ENCODE measurements at places on chromosomes 4 and X. TPM values are rescaled to one million over a fixed set of nuclear protein-coding genes. Genes with fewer than 3 reads are reported as not detected.

DNA sequence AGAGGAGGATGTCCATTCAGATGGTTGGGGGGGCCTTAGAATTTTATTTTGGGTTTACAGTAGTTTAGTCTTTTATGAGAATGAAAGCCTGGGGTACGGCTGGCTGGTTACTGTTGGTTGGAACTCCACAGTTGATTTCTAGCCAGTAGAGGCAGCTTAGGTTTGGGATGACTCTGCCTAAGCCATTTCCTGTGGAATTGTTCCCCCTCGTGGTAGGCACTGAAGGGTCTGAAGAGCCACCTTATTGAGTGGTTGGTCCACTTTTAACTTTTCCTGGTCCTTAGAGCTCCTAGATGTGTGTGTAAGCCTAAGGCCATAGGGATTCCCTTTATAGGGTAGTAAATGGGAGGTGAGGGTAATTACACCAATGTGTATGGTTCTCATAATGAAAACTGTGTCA, 19.7 kb downstream of the SPIN3 start:
- no peaks in the 10 kb centered on the region for H3K36me3 ChIP-seq
- no peak for DNase-seq
- no peak overlapping the region for H3K4me3 ChIP-seq
- no peaks in the 10 kb centered on the region for H3K27me3 ChIP-seq

GRCh38 chrX:68721991-68722860, 74.8 kb downstream of the STARD8 start:
- no peak for DNase-seq
- H3K27me3 ChIP-seq = peaks cover 5% of the 10 kb centered on the region
- H3K36me3 ChIP-seq = no peaks in the 10 kb centered on the region
- H3K4me3 ChIP-seq = no peak overlapping the region

Gene HOPX
- 23.4 TPM for total RNA-seq

- H3K4me3 ChIP-seq = no peak overlapping the region
- H3K4me1 ChIP-seq = no peaks in the 10 kb centered on the region
- H3K27ac ChIP-seq = no peak overlapping the region
- H3K36me3 ChIP-seq = no peaks in the 10 kb centered on the region
- H3K27me3 ChIP-seq = no peaks in the 10 kb centered on the region
- no peak for DNase-seq
Measured at GRCh38 chrX:130264573-130264972, 4.1 kb downstream of the ZNF280C start.

DNA sequence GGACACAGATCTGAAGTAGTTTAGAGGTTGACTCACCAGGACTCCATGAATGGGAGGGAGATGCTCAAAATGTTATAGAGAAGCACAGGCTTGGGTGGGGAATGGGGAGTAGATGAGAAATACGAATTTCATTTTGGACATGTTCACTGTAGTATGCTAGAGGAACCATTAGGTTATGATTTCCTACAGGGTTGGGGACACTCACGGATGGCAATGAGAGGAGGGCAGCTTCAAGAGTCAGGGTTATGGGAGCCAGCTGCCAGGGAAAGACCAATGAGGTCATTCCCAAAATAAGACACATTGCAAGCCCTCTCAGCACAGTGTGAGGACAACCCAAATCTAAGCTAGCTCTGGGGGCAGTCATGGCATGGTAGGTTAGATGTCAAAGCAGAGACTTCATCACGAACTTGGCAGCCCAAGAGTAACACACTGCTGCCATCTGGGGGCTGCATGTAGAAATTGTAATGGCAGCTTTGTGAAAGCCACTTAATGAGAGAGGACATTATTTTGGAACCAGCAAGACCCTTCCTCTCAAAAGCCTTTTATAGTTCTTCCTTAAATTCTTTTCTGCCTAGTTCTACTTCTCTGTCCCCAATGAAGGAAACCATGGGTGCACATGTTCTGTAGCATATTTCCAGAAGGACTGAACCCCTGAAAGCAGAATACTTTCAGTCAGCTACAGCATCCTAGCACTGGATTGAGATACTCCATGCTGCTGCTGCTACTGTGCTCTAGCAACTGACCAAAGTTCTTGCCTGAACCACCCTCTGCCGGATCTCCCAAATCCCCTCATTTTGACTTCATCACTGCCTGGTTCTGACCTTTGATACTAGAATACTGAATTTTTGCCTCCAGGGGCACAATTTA, 16.2 kb upstream of the ZCCHC12 start:
- H3K27me3 ChIP-seq = no peaks in the 10 kb centered on the region
- no peaks in the 10 kb centered on the region for H3K36me3 ChIP-seq
- no peak for DNase-seq
- H3K4me3 ChIP-seq = no peak overlapping the region

DNA sequence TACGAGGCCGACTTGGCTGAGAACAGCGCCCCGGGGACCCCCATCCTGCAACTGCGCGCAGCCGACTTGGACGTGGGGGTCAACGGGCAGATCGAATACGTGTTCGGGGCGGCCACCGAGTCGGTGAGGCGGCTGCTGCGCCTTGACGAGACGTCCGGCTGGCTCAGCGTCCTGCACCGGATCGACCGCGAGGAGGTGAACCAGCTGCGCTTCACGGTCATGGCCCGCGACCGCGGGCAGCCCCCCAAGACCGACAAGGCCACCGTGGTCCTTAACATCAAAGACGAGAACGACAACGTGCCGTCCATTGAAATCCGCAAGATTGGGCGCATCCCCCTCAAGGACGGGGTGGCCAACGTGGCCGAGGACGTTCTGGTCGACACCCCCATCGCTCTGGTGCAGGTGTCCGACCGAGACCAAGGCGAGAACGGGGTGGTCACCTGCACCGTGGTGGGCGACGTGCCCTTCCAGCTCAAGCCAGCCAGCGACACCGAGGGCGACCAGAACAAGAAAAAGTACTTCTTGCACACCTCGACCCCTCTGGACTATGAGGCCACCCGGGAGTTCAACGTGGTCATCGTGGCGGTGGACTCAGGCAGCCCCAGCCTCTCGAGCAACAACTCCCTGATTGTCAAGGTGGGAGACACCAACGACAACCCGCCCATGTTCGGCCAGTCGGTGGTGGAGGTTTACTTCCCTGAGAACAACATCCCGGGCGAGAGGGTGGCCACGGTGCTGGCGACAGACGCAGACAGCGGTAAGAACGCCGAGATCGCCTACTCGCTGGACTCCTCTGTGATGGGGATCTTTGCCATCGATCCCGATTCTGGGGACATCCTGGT, 2.4 kb downstream of the PCDH7 start:
- no peak for DNase-seq

DNA sequence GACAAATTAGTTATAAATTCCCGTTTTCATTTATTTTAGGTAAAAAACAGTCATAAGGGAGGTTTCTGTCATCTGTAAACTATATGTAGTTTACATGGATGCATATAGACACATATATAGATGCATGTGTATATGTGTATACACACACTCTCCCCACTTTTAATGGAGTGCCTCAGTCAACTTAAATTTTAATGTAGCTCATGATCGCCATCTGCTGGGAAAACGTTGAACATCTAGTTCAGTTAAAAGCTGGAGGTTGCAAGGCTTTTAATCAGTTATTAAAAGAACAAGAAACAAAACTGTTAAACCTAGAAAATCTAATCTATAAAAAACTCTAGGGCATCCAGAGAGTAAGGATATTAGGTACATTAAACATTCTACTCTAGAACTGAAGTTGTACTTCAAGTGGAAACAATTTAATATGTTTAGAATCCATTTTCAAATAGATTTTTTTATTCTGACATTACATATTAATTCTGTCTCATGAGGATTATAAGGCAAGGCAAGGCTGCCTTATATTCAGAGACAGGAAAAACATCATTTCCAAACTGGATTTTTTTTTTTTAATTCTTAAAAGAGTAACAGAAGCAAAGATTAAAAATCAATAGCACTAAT, 122.6 kb downstream of the SHISA3 start:
- peaks cover 47% of the 10 kb centered on the region for H3K36me3 ChIP-seq
- H3K4me3 ChIP-seq = no peak overlapping the region
- no peaks in the 10 kb centered on the region for H3K4me1 ChIP-seq
- DNase-seq = peak; percentile 37

DNA sequence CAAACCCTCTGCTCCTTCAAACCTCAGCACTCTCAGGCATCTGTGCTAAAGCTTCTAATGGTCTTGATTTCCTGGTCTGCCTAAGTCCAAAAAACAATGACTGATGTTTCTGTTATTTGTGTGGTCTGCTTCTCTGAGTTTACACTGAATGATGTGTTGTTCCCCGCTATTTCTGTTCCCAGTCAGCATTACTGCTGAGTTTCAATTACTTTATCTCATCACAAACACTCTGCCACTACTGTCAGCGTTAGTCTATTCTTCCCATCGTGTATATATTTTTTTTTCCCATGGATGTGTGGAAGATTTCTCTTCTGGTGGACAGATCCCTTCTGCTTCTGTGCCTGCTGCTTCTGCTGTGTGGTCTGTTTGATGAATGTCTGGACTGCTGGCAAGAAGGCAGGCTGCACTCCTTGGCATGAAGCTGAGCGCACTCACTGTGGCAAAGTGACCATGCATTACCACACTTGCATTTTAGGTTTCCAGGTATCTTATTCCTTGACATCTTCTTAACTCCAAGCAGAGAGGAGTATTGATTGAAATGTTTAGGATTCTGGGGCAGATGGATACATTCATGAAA, 106.9 kb upstream of the PAQR3 start:
- H3K4me3 ChIP-seq = no peak overlapping the region
- no peaks in the 10 kb centered on the region for H3K36me3 ChIP-seq

Gene DCHS2
- not detected for total RNA-seq

DNA sequence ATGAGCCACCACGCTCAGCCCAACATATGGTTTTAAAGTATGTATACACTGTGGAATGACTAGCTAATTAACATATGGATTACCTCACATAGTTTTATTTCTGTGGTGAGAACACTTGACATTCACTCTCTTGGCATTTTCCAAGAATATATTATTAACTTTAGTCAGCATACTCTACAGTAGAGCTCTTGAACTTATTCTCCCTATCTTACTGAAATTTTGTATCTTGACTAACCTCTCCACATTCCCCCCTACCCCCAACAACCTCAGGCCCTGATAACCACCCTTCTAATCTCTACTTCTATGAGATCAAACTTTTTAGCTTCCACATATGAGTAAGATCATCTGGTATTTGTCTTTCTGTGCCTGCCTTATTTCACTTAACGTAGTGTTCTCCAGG, 38.6 kb upstream of the AGA start:
- H3K27me3 ChIP-seq = no peaks in the 10 kb centered on the region
- H3K4me3 ChIP-seq = no peak overlapping the region
- DNase-seq = no peak
- peaks cover 13% of the 10 kb centered on the region for H3K4me1 ChIP-seq
- H3K27ac ChIP-seq = no peak overlapping the region
- no peaks in the 10 kb centered on the region for H3K36me3 ChIP-seq

Gene GASK1B
- 0.57 TPM for total RNA-seq

DNA sequence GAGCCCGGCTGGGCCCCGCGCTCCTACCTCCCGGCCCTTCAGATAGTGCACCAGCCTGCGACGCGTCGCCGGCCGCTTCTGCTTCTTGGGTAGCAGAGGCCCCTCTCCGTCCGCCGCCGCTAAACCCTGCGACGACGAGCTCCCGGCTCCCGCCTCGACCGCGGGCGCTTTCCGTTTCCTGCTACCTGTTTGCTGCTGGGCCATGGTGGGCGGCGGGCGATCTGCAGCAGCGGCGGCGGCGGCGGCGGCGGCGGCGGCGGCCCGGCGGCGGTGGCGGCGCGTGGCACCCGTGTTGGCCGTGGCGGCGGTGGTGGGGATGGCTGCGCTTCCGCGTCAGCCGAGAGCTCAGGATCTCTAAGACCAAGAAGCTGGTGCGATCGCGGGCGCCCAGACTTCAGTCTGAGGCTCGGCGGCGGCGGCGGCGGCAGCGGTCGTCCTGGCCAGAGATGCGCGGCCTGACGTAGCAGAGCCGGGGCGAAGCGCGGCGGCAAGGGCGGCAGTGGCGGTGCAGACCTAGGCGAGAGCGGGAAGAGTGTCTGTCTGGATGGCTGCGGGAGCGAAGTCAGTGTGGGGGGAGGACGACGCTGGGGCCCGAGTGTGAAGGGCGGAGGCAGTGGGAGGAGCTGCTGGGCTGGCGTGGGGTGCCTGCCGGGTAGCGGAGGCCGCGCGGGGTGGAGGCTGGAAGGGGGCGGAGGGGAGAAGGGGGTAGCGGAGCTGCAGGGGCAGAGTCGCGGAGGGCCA, at the start of gene DCAF12L2:
Gene DCAF12L2, minus strand, starts transcription at position 569 of the 741 bp plus-strand sequence. Its CDS starts 365 bp downstream, at position 204.
- H3K27ac ChIP-seq = no peak within 1 kb of the TSS
- H3K4me1 ChIP-seq = no peaks in the 10 kb centered on the region
- no peaks in the 10 kb centered on the region for H3K36me3 ChIP-seq
- no peak within 1 kb of the TSS for H3K4me3 ChIP-seq
- DNase-seq = no peak

- H3K36me3 ChIP-seq = no peaks in the 10 kb centered on the region
- no peaks in the 10 kb centered on the region for H3K27me3 ChIP-seq
- no peak overlapping the region for H3K27ac ChIP-seq
- no peak for DNase-seq
Measured at GRCh38 chrX:71923516-71923915, 12.9 kb downstream of the NHSL2 start.

DNA sequence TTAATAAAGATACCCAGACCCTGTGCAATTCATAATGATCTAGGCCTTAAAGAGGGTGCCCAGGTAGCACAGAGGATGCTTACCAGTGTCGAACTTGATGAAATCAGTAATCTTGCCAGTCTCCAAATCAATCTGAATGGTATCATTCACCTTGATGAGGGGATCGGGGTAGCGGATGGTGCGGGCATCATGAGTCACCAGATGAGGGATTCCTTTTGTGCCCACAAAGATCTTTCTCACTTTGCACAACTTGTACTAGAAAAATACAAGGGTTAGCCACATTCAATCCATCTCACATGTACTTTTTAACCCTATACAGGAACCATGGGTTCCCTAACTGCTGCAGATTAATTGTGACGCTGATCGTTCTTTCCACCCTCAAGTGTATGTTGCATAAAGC, 3.3 kb downstream of the RPS4X start:
- H3K36me3 ChIP-seq = peaks cover 57% of the 10 kb centered on the region
- peaks cover 36% of the 10 kb centered on the region for H3K4me1 ChIP-seq
- no peak for DNase-seq
- no peaks in the 10 kb centered on the region for H3K27me3 ChIP-seq

Gene FAM53A
- total RNA-seq = 1.9 TPM

DNA sequence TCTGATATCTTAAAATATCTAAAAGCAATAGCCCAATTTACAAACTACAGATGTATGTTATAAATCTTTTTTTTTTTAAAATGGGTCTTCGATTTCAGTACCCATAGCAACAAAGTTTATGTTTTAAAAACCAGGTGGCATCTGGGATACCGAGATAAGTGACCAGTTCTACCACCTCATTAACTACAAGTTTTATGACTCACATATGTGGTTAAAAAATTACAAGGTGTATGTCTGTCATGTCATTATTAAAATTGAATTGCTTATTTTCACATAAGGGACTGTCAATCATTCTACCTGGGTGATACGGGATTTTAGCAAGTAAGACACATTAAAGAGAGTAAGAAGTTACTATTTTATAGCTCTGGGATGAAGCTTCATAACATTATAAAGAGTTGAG, 192.0 kb upstream of the ETNPPL start:
- no peaks in the 10 kb centered on the region for H3K36me3 ChIP-seq
- H3K4me3 ChIP-seq = no peak overlapping the region
- DNase-seq = no peak
- H3K27ac ChIP-seq = no peak overlapping the region

- H3K4me3 ChIP-seq = no peak overlapping the region
- H3K4me1 ChIP-seq = no peaks in the 10 kb centered on the region
- H3K36me3 ChIP-seq = no peaks in the 10 kb centered on the region
- no peak overlapping the region for H3K27ac ChIP-seq
- H3K27me3 ChIP-seq = no peaks in the 10 kb centered on the region
Measured at GRCh38 chr4:157558016-157558415, 337.5 kb downstream of the GRIA2 start.

- no peak for DNase-seq
- H3K4me1 ChIP-seq = no peaks in the 10 kb centered on the region
- no peak overlapping the region for H3K27ac ChIP-seq
- H3K4me3 ChIP-seq = no peak overlapping the region
- H3K36me3 ChIP-seq = no peaks in the 10 kb centered on the region
- H3K27me3 ChIP-seq = no peaks in the 10 kb centered on the region
Measured at GRCh38 chr4:100359441-100359840, 158.4 kb downstream of the EMCN start.

All from T-cell (primary cell).